Ammon's horn (tissue), 1 donor: ENCODE measurements at places on chromosomes 2 and 18.

- no peak for DNase-seq
Observed at GRCh38 chr18:75246721-75247610, 36.4 kb downstream of the TSHZ1 start.

- DNase-seq, result no peak
Observed at GRCh38 chr2:135132314-135132713, 80.2 kb downstream of the RAB3GAP1 start.

DNA sequence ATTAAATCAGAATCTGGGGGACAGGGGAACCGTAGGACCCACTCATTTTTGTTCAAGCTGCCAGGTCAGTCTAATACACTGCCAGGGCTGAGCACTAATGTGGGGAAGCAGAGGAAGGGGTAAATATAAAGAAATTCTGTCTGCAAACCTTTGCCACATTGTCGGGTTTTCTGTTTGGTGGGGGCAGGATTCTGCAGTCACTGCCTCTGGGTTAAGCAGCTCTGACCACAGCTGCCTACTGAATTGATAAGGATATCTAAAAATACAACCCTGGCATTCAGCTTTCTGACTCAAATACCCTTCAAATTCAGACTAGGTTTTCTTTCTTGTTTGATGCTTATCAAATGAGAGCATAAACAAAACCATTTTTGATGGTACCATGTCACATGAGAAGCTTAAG lies 6.0 kb downstream of the DNER start:
- DNase-seq, result no peak

DNA sequence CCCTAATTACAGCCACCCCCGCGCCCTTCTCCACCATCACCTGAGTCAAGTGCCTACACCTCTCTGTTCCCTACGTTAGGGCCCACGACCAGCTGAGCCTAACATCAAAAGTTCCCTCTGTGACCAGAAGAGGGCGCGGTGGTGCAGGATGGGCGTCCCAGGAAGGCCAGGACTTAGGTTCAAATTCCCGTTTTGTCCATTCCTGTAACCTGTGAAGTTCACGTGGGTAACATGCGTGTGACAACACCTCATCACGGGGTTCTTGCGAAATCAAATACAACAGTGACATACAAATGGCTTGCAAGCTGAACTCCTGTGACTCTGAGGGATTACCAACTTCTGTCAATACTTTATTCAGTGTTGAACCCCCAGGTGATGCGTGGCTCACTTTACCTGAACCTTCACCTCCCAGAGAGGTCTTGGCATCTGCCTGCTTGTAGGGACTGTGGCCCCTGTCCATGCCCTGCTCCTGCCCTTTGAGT lies 207.9 kb downstream of the ARL4C start:
- DNase-seq, result peak; percentile 70

- DNase-seq, result no peak
Observed at GRCh38 chr2:18703555-18703954, 114.2 kb upstream of the NT5C1B start.

DNA sequence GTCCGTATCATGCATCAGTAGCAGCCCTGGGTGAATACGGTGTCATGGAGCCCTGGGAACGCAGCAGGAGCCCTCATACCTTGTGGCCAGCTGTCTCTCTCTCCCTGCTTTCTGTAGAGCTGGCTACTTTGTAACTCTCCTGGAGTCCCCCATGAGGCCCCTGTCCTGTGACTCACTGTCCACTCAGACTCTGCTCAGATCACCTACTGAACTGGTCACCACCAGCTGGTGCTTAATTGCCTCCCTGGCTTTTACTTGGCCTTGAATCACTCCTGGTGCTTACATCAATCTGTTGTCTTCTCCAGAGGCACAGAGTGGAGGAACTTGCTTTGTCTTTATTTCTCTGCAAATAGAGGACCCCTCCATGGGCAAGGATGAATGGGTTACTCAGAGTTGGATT lies 172.7 kb downstream of the HRH4 start:
- no peak for DNase-seq

- no peak for DNase-seq
Observed at GRCh38 chr2:77336013-77336412, 186.2 kb downstream of the LRRTM4 start.

DNA sequence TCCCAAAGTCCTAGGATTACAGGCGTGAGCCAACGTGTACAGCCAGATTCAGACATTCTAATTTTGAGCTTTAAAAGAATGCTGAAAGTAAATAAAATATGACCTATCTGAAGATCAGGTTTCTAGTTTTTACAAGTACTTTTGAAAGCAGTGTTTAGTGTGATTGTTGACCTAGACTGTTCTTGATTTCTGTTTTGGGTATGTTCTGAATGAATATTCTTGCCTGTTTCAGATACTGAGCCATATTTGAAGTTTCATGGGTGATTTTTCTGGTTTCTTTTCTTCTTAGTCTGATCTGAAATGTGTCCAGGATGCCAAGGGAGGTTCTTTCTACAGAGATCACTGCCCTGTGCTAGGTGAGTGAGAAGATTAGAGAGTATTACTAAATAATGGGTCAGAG lies 37.2 kb downstream of the MIB1 start:
- no peak for DNase-seq

GRCh38 chr2:101349893-101350662 lies 37.2 kb downstream of the CREG2 start:
- DNase-seq, result peak; percentile 85

GRCh38 chr2:107775211-107775610 lies 51.5 kb upstream of the RGPD4 start:
- DNase-seq, result no peak

DNA sequence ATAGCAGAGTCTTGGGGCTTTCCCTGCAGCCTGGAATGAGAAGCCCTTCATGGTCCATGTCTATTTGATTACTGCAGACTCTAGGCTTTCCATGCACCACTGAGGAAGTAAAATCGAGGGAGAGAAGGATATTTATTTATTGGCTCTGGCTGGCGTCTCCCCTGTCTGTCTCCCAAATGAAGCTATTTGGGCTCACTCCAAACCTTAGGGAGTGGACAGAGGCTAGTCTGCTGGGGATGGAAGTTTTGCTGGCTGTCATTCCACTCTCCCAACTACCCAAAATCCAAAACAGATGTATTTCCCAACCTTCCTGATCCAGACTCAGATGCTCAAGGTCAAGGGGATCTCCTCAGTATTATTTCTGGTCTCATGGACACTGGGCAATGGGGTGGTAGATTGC lies 33.7 kb downstream of the TMEM17 start:
- no peak for DNase-seq

DNA sequence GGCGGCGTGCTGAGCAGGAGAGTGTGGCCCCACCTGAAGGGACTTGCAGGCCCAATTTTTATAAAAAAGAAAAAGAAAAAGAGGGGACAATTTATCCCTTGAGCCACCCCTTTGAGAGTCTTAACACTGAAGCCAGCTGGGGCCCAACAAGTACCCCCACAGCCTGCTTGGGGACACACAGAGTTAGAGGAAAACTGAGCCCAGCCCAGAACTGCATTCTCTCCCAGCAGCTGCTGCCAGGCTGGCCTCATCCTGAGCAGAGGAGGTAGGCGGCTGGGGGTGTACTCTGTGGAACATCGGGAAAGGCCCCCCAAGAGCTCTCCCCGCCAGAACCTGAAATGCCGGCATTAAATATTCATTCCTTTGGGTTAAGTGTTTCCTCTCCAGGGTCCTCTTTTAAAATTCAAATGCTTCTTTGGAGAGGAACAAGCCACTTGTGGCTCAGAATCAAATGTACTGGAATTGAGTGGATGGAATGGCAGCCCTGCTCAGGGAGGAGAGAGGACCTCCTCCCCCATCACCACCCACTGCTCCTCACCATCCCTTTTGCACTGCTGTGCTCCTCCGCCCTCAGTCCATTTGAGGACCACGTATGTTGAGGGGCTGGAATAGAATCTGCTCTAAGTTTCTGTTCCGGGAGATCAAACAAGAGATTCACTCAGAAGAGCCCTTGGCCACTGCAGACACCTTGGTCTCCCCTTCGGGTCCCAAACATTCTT lies 45.6 kb downstream of the C1QL2 start:
- no peak for DNase-seq

DNA sequence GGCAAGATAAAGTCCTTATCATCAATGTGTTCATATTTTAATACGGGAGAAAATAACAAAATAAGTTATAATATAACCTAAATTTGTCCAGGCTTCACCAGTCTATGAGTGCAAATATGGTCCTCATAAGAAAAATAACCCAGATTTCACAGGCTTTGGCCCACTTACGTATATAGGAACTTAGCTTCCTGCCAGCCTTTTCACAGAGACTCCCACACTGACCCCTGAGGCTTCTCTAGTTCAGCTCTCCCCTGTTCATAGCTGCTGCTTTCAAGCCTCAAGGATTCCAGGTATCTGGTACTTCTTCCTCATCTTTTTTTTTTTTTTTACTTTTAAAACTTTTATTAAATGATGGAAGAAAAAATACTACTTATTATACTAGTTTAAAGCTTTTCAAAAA lies 74.9 kb upstream of the PELI1 start:
- no peak for DNase-seq

- no peak for DNase-seq
Observed at GRCh38 chr2:46537046-46537445, 57.7 kb downstream of the TMEM247 start.

DNA sequence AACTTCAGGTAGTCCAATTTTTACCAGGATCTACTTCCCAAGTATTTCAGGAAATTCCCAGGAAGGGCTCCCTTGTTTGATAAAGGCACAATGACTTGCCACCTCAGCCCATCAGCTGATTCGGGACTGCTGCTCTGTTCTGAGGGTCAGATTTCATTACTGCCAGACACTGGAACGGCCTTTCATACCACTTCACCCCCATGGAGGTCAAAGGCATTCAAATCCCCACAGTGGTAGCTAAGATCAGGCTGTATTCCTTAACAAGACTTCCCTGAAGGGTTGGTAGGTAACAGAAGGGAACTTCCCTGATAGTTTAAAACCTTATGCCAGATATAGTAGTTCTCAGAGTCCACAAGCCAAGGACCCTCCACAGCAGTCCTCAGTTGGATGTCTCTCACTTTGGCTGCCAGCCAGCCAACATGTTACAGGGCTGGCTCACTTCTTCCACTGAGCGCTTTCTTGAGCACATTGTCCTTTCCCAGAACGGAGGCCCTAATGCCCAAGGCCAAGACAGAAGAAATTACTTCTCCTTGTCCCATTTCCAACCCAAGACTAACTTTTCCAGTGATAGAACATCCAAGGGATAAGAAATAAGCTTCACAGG lies 40.0 kb upstream of the GLS start:
- no peak for DNase-seq

DNA sequence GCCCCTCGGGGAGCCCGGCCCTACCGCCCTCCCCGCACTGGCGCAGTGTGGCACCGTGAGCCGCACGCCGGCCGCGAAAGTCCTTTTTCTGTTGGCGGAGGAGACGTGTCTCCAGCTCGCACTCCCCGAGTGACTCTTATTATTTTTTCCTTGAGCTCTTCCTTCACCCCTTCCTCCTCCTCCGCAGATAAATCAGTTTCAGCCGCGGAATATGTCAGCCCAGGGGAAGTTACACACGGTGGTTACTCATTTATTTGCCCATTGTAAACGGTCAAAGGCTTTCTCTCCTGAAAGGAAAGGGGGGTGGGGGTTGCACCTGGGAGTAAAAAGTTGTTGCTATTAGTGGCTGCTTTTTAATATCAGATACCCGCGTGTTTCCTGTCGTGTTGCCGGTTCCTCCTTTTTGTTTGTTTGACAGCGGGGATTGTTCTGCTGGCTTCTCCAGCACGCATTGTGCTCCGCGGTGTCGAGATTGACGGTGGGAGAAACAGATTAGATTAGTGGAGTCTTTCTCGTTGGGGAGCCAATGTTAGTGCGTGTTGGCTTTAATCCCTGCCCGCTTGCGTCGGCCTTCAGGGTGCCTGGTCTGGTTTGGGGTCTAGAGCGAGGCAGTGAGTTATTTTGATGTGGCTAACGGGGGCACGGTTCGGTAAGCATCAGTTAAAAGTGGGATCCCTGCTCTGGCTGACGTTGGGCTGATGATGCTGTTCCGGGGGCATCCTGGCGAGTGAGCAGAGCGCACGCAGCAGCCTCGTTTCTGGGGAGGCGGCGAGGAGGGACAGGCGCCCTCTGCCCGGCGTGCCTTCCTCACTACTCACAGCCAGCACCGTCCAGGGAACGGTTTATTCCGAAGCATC lies 1.6 kb downstream of the CRIM1 start:
- peak; percentile 77 for DNase-seq

- no peak for DNase-seq
Observed at GRCh38 chr2:150138587-150138986, 348.9 kb downstream of the RND3 start.

DNA sequence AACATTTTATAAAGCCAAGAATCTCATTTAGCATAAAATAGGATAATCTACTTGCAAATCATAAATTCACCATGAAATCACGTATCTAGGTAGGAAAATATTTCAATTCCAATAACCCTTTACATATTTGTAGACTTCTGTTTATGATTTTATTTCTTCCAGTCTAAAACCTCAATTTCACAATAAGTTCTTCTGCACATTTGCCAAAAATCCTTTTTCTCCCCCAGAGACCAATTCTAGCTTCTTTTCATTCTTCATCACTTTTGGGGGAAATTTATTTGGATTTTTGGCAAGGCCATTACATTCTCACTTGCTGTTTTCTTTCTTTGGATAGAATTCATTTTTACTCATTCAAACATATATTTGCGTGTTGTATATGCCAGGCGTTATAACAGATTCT lies 86.8 kb downstream of the SPRED2 start:
- no peak for DNase-seq

GRCh38 chr18:55577812-55578539 lies 10.0 kb downstream of the TCF4 start:
- DNase-seq, result no peak

DNA sequence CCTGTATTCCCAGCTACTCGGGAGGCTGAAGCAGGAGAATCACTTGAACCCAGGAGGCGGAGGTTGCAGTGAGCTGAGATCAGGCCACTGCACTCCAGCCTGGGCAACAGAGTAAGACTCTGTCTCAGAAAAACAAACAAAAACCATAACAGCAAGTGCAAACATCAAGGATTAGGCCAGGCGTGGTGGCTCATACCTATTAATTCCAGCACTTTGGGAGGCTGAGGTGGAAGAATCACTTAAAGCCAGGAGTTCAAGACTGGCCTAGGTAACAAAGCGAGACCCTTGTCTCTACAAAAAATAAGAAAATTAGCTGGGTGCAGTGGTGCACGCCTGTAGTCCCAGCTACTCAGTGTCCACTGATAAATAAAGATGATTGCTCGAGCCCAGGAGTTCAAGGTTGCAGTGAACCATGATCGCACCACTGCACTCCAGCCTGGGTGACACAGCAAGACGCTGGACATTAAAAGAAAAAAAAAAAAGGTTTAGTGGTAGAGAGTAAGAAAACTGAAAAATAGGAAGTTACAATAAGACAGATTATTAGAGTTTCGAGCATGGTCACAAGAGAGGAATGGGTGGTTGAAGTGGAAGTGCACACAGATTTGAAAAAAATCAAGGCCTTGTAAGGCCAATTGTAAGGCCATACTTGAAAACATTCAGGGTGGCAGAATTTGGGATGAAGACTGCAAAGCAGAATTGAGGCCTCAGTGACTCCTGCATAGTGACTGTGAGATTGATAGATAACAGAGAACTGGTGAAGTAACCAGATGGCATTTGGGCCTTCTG lies 6.4 kb upstream of the KCMF1 start:
- DNase-seq, result no peak

GRCh38 chr2:129191530-129191929 lies 787.9 kb upstream of the RAB6C start:
- DNase-seq, result no peak

GRCh38 chr18:73365018-73365417 lies 497.2 kb upstream of the NETO1 start:
- no peak for DNase-seq
